HS-27A (cell line): ENCODE measurements at places on chromosomes 4 and X.

DNA sequence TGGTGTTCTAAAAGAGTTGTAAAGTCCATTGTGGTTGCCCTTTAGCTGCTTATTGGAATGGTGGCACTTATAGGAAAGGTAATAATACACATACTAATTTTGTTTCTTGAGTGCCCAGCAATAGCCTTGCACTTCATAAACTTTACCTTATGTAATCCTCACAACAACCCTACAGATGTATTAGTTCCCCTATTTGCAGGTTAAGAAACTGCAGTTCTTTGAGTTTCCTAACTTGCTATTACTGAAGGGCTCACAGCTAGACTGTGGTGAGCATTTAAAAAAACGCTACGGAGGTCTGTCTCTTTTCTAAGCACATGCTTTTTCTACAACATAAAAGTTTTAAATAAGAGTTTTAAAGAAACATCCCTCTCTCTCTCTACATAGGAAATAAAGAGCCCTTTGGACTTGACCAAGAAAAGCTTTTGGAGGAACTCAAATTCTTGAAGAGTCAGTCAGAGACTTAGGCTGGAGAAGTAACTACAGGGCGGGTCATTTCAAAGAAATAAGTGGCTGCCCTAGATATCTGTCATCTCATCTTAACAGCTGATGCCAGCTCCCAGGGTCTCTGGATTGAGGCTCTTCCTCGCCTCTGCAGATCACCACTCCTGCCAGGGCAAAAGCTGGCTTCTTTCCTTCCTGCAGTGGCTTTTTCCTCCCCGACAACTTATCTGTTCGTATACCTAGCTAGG, 42.0 kb upstream of the FBXW7 start:
- no peak for DNase-seq

GRCh38 chr4:90951037-90951436, 823.8 kb downstream of the CCSER1 start:
- DNase-seq: peak; percentile 53

- DNase-seq: no peak
Observed at GRCh38 chr4:7192252-7193029, at the start of gene SORCS2. TSS of gene SORCS2 (plus strand) at chr4:7192538.

GRCh38 chrX:41670112-41670511, 18.7 kb upstream of the GPR34 start:
- no peak for DNase-seq

DNA sequence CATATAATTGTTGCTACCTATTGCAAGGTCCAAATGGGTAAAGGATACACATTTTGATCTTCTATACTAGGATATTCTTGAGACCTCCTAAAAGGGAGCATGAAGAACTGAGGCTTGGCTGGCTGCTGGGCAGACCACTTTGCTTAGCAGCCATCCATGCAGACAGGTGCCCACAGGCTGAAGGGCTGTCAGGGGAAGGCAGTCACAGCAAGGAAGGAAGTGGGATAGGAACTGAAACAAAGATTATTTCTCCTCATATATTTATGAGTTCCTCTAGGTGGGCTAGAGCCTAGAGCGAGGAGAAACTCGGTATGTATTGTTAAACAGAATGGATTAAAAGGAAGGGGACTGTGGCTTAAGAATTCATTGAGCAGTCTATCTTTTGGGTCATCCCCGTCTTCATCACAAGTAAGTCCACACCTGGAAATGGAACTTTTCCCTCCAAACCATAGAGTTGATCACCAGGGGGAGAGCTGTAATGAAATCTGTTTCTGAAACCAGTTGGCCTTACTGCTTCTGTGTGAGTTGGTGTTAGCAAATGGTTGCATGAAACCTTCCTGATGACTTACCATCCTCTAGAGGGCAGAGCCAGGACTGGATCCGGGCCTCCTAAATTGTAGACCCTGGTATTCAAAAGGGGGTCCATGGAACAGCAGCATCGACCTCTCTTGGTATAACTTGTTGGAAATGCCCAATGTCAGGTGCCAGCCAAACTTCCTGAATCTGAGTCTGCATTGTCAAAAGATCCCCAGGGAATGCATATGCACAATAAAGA, 42.3 kb downstream of the AFF2 start:
- no peak for DNase-seq

GRCh38 chr4:808860-809570, 16.9 kb downstream of the CPLX1 start:
- DNase-seq: no peak

DNA sequence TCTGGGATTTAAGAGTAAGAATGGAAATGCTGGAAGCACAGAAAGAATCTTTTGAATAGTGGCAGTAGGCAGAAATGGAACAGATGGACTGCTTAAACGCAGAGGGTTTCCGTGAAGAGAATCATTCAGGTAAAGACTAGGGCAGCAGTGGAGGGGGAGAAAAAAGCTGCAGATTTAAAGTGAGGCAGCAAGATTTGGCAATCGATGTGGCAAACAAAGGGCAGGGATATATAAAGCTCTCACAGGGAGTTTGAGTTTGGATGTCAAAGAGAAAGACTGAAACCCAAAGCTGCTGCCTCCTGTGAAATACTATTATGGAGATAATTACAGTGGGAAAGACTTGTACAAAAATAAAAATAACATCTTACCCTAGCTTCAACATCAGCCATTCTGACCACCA, 384.0 kb downstream of the CENPC start:
- no peak for DNase-seq

GRCh38 chrX:39398215-39398962, 597.1 kb downstream of the MID1IP1 start:
- DNase-seq: no peak

DNA sequence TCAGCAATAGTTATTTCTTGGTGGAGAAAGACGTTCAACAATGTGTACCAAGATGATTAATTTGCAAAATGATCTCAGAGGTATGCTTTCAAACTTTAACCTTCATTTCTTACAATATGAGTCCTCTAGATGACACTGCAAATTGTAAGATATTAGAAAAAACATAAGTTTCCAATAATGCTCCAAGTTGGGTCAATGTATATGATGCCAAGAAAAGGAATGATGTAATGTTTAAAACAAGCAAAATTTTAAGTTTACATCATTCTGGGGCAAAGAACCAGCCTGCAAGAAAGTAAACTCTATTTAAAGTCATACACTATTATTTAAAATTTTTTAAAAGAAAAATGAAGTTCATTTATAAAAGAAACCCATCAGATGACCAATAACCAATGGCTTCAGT, 56.1 kb downstream of the PRSS12 start:
- no peak for DNase-seq

DNA sequence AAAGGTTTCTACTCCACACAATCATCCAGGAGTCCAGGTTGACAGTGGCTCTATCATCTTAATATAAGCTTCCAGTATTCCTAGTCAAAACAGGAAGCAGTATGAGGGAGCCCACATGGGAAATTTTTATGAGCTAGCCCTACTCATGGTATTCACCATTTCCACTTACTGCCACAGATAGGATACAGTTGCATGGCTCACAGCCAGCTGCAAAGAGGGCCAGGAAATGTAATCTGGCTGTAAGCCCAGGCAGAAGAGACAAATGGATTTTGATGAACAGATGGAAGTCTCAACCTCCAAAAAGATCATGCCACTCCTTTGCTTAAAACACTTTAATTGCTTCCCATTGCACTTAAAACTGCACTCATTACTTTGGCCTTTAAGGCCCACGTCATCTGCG, 150.6 kb downstream of the ADAMTS3 start:
- peak; percentile 51 for DNase-seq

GRCh38 chr4:124958847-124959246, 246.3 kb upstream of the ANKRD50 start:
- DNase-seq: no peak

DNA sequence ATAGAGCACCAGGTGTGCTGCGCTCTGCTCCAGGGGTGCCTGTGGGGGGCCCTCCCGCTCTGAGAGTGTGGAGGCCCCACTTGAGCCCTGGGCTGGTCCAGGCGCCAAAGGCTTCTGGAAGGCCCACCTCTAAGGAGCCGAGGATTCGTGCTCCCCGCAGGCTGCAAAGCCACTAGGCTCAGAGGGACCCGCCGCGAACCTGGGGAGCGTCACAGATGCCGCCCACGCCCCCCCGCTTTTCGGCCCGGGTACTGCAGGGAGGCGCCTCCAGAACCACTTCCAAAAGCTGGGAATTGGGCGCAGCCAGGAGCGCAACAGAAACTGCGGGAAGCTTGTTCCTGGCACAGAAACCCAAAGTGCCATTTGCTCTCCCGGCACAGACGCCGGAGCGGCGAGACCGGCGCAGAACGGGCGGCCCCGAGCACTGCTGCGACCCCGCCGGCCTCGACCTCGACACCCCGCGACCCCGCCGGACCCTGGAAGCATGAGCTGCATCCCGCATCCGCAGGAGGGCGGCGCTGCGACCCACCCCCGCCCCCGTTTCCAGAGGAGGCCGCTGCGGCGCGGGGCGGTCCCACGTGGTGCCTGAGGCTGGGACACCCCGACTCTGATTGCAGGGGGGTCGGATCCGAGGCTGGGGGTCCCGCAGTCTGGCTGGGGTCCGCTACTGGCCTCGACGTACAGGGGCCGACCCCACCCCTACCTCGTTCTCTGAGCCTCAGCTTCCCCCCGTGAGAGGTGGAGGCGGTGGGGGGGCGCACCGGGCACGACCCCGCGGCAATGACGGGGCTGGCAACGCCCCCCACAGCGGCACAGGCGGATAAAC, 30.8 kb downstream of the CPLX1 start:
- no peak for DNase-seq

DNA sequence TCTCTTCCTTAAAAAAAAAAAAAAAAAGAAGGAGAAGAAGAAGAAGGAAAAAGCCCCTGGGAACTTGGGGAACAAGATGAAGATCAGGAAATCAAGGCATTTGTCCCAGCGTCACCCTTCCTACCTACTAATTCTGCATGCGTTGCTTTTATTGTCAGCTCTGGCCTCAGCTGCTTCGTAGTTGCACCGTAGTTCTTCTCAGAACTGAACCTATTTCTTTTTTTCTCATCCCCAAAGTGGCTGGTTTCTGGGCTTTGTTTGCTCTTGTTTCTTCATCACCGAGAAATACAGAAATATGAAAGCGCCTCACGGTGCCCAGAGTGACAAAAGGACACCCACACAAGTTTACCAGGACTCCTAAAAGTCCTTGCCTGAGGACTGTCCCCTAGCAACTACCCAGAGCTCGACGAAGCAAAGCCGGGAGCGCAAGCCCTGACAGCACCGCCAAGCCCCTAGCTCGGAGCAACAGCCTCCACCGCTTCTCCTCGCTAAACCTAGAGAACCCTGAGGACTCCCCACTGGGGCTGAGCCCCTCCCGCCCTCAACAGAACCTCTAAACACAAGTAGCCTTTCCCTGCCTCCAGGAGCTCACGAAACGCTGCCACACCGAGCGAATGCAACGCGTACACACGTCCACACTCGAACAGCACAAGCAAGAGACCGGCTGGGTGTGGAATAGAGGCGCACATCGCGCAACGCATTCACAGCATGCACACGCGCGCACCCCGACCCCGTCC, 710 bp downstream of the PRKG2 start:
- no peak for DNase-seq

DNA sequence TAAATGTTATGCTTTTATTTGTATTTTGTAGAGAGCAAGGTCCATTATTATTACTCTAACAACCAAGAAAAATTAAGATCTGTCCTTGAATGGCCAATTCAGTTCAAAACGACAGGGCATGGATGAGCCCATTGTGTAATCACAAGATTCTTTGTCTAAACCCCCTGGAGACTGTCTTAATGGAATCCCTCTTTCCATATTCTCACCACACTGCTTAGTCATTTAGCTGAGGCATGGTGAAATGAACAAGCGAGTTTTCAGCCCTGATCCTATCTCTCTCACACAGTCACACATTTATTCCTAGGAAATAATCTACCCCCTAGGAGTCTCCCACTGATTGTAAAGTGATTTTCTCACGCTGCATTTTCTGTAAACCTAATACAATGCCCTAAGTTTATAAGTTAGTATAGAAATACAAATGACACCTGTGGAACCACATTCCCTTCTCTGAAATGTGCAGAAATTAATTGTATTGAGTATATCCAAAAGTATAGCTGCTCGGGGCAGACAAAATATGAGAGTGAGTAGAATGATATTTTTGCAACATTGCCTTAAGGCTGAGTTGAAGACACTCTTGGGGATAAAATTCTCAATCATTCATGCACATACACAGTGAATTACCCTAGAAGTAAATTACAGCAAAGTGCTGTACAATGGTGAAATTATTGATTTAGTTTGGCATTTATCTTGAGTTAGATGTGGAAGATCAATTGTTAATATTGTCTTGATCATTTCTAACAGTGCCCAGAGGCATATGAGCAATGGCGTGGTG, 119.7 kb upstream of the PCDH7 start:
- no peak for DNase-seq

DNA sequence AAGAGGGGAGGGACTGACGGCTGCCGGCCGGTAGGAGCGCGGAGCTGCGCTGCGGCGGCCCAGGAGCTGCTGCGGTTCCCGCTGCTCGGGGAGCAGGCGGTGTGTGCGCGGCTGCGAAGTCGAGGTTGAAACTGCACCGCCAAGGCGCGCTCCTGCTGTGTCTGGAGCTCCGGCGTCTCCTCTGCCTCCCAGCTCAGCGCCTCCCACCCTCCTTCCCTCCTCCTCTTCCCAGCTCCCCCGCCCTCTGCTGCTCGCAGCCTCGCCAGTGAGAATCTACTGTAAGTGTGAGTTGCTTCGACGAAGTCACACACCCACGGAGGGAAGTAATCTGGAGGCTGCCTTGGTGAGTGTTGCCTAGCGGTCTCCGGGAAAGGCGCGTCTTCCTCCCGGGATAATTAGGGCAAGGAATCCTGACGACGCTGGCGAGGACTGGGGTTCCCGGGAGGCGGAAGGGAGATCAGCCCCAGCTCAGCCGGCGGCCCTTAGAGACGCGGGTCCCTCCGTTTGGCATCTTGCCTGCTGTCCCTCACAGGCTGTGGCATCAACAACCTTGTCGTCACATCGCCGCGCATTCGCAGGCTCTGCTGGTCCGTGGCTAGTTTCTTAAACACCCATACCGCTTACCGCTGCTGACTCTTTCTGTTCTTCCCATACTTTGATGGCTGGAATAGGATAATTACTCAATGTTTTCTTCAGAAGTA, at the start of gene EPHA5:
Gene EPHA5, minus strand, starts transcription at position 159 of the 701 bp plus-strand sequence. CDS start 747 bp downstream, outside the sequence.
- peak; percentile 73 for DNase-seq

GRCh38 chr4:7929118-7929951, 10.3 kb downstream of the AFAP1 start:
- DNase-seq: no peak

DNA sequence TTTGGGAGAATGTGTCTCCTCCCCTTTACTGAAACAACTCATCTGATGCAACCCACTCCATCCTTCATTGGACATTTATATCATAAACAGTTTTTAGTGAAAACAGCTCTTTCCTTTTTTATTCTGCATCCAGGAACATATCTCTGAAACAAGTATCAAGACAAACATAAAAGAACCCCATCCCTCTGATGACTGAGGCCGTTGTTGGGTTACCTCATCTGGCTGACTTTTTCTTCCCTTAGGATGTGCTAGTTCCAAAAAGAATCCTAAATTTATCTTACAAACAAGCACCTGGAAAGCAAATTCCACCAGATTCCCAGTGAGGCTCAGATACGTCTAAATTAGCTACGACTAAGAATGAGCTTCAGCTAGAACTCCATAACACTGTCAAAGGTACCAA, 483.7 kb upstream of the INTU start:
- DNase-seq: no peak

- DNase-seq: no peak
Observed at GRCh38 chr4:120105472-120105871, 38.8 kb upstream of the MAD2L1 start.
